ENCODE measurements at places on chromosomes 2 and 18.
A peak's percentile ranks its signal among the peaks of the same experiment; 100 is the strongest.

DNA sequence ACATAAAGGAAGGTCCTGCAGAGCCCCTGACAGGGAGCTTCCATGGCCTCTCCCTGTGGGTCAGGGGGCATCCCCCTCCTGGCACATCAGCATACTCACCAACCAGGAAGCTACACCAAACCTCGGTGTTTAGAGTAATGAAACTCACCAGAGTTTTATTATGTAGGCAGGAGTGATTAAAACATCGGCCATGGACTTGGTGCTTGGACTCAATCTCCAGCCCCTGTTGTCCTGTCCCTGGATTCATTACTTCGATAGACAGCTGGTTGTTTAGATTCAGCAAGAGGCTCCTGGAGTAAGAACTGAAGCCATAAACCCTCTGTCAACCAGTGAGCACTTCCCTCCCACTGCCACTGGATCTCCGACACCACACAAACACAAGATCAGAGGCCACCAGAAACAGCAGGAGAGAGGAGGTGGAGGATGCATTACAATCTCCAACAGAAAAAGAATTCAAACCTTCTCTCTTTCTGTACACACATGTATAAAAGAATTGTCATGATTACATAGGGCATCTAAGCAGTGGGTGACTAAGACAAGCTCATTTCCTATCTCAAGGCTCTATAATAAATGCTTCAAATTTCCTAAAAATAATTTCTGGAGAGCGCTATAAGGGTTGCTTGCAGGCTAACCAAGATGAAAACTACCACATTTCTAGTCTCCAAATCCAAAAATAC is 27.2 kb downstream of the TBC1D8 start:
- DNase-seq, result no peak

GRCh38 chr2:142825861-142826260 is 51.6 kb upstream of the KYNU start:
- DNase-seq, result no peak

DNA sequence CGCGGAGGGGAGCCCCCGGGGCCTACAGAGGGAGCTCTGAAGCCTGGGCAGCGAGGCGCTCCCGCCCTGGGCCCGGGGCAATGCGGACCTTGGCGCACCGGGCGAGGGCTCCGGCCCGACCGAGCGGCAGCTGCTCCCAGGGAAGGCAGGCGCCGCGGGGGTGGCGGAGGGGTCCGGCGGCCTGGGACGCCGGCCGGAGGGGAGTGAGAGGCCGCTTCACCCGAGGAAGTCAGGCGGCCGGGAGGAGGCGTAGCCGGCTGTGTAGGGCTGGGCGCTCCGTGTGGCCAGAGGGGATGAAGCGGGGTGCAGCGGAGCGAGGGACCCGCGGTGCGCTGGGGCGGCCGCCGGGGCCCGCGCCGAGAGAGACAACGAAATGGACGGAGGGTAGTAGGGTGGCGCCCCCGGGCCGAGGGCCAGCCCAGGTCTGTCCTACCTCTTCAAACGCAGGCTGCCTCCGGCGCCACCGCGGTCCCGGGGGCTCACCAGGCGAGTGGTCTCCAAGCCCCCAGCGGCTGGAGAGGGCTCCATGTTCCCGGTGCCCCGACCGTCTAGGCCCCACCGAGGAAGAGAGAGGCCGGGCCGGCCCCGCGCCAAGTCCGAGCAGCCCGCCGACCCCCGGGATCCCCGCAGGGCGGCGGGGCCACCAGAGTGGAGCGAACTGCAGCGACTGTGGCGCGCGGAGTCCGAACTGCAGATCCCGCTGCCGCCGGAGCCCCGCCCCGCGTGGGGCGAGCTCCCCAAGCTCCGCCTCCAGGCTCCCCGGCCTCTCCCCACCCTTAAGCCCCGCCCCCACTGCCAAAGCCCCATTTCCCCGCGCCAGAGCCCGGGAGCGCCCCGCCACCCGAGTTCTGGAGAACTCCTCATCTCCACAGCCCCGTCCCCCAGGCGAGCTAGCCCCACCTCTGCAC is at the start of gene SLC30A3:
Gene SLC30A3 (minus strand): TSS at position 669 of the 908 bp plus-strand sequence. CDS start 141 bp downstream, at position 528.
- DNase-seq, result no peak

- no peak for DNase-seq
These were observed 16.6 kb downstream of the TSPYL6 start for GRCh38 chr2:54239427-54239826.

DNA sequence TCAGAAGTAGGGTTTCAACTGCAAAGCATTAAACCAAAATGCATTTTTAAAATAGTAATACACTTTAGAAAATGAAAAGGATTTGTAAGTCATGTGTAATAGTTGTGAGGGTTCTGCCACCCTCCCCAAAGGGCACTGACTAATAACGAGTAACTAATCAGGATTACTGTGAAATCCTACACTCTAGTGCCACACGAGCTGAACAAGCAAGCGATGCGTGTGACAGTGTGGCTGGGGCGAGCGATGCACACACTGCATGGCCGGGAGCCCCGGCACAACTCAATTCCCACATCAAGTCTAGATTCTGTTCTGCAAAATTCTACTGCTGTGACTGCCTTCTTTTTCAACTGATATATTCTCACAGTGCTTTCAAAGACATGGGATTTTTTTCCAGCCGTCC is 156.4 kb downstream of the SEPTIN10 start:
- DNase-seq, result no peak

DNA sequence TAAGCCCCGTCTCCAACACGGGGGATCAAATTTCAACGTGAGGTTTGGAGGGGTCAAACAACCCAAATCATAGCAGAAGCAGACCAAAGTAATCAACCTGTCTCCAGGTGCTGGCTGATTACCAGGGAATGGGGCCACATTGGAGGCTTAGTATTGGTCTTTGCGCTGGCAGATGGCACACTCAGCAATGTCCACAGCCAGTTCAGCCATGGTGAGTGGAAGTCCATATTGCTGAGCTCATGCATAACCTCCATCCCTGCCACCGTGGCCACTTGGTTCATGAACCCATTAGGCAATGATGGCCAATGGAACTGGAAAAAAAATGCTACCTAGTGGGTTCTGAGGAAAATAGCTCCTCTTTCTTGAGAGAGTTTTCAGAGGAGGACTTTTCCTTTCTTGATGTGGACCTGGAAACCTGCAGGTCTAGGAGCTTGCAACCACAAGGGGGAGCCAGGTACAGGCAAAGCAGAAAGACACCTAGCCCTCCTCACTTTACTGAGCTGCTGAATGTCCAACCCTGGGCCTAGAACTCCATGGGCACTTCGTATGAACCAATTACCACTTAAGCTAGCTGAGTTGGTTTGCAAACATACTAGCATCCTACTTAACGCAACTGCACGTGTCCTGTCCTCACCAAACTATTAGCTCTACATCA is 128.0 kb upstream of the GYPC start:
- DNase-seq, result no peak

- no peak for DNase-seq
These were observed 45.5 kb downstream of the RAB12 start for GRCh38 chr18:8654503-8655451.

DNA sequence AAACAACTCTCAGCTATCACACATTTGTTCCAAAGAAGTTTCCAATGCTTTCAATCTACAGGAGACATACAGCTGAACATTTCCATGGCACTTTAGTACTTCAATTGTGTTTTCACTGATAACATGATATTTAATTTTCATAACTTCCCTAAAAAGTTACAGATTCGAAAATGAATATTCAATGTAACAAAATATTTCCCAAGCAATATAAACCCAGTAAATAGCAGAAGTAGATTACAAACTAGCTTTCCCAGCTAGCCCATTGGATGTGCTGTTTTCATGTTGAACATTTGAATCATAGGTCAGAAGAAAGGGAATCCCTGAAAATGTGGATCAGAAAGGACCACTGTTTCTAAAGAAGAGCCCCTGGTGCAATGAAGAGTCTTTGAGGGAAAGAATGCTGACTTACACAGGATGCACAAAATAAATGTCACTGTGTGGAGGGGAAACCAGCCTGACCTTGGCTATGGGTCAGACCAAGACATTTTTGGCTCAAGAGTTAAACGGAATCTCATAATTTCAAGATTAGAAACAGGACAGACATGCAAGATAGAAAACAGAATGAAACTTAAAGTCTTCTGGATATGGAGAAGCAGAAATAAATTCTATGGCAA is 22.5 kb downstream of the CYTIP start:
- no peak for DNase-seq

DNA sequence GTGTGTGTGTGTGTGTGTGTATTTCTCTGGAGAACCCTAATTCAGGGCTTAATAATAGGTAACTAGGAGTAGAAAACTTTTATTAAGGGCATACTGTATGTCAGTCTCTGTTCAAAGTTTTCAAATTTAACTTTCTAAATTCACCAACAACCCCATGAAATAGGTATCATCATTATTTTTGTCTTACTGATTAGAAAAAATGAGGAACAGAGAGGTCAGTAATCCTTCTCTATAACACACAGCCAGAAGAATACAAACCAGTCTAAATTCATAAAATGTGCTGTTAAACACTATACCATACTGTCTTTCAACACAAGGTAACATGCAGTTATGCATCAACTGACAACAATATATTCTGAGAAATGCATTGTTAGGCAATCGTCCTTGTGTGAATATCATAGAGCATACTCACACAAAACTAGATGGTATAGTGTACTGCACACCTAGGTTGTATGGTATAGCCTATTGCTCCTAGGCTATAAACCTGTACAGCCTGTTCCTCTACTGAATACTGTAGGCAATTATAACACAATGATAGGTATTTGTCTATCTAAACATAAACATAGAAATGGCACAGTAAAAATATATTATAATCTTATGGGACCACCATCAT is 143.1 kb downstream of the PTH2R start:
- DNase-seq, result no peak

DNA sequence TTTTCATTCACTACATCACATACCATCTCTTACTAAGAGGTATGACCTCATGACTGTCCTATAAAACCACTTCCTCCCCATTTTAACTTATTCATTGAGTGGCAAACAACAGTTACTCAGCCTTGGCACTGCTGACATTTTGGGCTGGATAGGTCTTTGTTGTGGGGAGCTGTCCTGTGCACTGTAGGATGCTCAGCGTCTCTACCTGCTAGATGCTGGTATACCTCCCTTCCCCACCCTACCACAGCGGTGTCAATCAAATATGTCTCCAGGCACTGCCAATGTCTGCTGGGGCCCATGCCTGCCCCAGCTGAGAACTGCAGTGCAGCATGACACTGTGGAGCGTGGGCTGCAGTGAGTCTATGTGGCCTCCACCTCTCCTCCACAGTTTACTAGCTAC is 76.3 kb upstream of the MGAT4A start:
- no peak for DNase-seq

- DNase-seq, result no peak
These were observed 152.3 kb downstream of the MYO5B start for GRCh38 chr18:50042611-50043010.

DNA sequence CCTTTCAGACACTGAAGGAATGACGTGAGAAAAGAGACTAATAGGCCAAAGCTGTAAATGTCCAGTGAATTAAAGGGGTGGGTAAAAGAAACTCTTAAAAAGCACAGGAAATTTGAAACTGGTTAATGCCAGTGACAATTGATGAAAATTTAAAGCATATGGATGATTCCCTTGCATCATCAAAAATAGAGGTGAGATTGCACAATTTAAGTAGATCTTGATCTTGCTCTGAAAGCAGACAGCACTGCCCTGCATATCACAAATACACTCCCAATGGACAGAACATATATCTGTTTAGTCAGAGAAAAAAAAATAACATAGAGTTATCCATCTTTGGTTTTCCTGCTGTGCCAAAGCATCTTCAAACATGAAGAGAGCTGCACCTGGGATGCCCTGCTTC is 86.7 kb upstream of the UBE2E3 start:
- DNase-seq, result no peak

DNA sequence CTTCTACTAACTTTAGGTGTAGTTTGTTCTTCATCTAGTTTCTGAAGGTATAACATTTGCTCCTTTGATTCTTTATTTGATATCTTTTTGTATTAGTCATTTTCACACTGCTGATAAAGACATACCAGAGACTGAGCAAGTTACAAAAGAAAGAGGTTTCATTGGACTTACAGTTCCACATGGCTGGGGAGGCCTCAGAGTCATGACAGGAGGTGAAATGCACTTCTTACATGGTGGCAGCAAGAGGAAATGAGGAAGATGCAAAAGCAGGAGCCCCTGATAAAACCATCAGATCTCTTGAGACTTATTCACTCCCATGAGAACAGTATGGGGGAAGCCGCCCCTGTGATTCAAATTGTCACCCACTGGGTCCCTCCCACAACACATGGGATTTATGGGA is 544.4 kb upstream of the DSEL start:
- DNase-seq, result no peak

- DNase-seq, result no peak
These were observed 33.0 kb downstream of the GPR75 start for GRCh38 chr2:53826587-53827397.

- DNase-seq, result no peak
These were observed 7.7 kb downstream of the MGAT5 start for GRCh38 chr2:134261398-134262131.

- DNase-seq, result peak; percentile 68
These were observed 22.3 kb downstream of the KLF7 start for GRCh38 chr2:207143215-207144172.

DNA sequence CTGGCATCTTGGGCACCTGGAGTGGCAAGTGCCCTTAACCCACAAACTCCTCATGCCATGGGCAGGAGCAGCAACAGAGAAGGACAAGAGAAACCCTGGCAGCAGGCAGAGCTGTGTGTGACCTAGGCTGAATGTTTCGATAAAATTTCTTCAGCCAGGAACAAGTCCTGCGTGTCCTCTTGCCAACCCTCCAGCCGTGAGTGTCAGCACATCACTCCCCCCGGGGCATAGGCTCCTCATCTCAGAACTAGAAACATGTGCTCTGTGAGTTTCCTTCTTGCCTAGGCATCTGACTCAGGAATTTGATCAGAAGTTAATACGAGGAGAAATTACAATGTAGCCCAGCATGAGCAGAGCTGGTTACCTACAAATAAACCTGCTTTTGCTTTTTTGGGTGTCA is 2.2 kb downstream of the ABCG8 start:
- DNase-seq, result no peak

DNA sequence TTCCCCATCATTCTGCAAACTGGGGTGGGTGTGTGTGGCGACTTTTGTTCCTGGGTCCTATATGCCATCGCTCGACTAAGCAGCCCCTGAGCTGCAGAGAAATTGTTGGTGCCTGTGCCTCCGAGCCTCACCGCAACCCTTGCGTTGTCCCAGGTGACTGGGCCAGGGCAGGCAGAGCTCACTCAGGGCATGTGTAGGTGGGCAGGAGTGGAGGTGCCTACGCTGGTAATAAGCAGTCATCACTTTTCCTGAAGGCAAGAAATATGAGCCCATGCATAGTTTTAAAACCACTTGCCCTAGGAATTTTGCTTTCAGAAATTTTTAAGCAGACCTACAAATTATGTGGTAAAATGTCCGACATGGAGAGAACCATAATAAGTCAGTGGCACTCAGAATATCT is 197.8 kb downstream of the SMAD7 start:
- DNase-seq, result no peak

GRCh38 chr2:85557130-85557529 is 4.2 kb downstream of the GGCX start:
- DNase-seq, result no peak

DNA sequence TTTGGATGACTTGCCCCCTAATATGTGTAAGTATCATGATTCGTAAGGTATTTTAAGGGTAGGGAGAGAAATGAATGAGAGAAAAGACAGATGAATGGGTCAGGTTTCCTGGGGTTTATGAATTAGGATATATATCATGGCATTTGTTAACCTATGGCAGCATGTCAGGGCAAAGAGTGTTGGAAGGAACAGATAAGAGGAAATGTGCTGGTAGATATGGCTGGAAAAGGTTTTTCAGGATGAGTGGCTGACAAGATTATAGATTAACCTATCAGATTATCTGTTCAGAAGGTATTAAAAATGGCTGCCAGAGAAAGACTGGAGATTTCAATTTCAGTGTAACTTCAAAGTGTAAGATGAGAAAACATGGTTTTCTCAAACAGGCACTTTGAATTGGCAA is 67.8 kb downstream of the SRBD1 start:
- no peak for DNase-seq

- DNase-seq, result peak; percentile 34
These were observed 664 bp downstream of the CAMKMT start for GRCh38 chr2:44362207-44363015.
